ENCODE measurements at places on chromosomes 16 and 17.

GRCh38 chr17:48639982-48640857 lies 14.1 kb upstream of the HOXB9 start:
- no peak for DNase-seq

- no peak for DNase-seq
Observed at GRCh38 chr16:71880176-71880575, 3.8 kb downstream of the ZNF821 start.

DNA sequence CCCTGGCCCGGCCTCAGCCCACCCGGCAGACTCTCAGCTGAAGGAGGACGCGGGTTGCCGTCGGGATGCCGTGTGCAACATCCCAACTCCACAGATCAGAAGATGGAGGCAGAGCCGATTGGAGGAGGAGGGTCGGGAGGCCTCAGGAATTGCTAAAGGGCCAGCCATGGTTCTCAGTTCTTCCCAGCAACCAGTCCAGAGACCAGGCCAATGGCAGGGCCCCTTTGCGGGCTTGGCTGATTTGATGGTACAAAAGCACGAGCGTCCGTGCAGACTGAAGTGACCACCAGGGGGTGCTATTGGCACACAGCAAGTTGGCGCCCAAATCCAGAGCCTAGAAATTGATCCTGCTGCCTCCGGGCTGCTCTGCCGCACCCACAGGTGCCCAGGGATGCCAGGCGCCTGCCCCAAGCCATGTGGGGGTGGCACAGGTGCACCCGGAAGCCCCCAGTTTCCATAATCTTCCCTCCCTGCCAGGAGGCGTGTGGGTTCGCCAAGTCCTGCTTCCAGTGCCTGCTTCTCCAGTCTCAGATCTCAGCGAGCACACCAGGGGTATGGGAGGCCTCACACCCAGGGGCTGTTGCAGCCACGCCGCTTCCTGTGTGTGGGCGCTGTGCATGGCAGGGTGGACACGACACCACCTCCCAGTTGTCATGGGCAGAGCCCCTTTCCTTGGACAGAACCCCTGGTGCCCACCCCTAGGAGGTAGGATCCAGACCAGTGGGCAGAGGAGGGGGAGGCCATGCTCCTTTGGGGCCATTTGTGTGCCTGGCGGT lies 7.1 kb upstream of the TEX19 start:
- peak; percentile 94 for DNase-seq

GRCh38 chr17:36135465-36135864 lies 31.8 kb downstream of the CCL4 start:
- no peak for DNase-seq

DNA sequence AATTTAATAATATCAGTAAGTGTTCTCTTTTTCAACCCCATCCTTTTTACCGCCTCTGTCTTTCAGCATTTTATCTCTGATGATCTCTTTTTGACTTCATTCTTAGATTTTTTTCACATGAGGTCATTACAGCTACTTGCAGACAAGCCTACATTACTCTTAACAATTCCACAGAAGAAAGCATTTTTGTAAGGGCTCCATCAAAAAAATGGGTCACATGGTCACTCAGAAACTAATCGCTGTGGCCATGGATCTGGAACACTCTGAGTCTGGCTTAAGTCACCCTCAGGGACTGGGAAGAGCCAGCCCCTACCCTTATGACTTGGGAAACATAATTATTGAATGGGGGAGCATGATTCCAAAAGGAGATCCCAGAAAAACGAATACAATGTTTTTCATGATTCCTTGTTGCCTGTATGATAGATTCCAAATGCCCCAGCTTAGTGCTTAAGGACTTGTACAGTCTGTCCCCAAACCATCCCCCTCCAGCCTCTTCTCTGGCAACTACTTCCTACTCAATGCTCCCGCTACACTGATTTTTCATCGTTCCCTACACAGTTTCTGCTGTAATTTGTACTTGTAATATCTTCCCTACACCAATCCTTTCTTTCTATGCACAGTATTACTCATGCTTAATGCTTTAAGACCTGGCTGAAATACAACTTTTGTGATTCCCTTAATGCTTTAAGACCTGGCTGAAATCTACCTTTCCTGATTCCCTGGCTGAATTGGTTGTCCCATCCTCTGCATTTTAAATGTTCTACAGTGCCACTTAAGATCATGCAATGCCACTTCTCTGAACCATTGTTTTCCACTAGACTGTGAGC lies 457.8 kb downstream of the HS3ST4 start:
- DNase-seq = no peak

DNA sequence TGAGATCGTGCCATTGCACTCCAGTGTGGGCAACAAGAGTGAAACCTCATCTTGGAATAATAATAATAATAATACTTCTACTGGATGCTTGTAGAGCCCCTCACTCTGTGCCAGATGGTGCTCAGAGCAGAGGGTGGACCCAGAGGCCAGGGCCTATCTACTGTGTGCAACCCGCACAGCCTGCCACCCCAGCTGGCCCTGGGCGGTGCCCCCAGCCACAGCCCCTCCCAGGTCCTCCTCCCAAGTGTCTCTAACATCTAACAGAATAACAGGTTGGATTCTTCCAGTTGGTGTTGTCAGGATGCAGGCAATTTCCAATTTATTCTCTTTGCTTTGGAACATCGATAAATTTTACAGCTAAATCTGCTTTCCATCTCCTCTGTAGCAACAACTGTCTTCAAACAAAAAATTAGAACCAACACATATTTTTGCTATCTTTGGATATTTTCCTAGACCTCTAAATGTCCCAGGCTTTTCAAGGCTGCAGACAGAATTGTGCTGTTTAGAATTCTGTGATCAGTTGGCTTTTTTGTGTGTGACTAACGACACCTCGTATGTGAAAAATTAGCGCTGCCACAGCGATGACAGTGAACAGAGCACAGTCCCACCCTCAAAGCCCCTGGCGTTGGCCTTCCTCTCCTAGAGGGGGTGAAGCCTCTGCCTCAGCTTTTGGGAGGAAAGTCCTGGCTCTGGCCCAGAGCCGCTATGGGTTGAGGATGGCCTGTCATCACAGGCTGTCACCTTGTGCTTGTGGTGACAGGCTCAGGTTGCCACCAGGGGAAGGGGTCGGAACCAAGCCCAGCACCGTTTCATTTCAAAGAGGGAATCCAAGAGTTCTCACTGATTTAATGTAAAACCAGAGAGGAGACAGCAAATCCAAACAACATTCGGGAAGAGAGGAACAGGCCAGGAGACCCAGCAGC lies 7.6 kb upstream of the EVPL start:
- DNase-seq = no peak

All from lung microvascular endothelial cell (primary cell).